ENCODE measurements at places on chromosomes 1 and 21.

- no peak for DNase-seq
- H3K27ac ChIP-seq: no peak overlapping the region
- no peaks in the 10 kb centered on the region for H3K4me1 ChIP-seq
- no peaks in the 10 kb centered on the region for H3K36me3 ChIP-seq
- no peak overlapping the region for H3K4me3 ChIP-seq
These were observed 308.1 kb downstream of the ADGRL2 start for GRCh38 chr1:82108843-82109242.

DNA sequence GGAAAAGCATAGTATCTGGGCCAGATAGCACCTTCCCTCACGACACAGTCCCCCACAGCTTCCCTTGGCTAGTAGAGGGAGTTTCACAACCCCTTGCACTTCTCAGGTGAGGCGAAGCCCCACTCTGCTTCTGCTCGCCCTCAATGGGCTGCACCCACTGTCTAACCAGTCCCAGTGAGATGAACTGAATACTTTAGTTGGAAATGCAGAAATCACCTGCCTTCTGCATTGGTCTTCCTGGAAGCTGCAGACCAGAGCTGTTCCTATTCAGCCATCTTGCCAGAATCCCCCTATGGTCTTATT lies 243.2 kb upstream of the FAM78B start:
- H3K36me3 ChIP-seq: no peaks in the 10 kb centered on the region
- no peaks in the 10 kb centered on the region for H3K4me1 ChIP-seq
- no peak overlapping the region for H3K4me3 ChIP-seq

GRCh38 chr1:30884723-30885122 lies 23.8 kb downstream of the SDC3 start:
- H3K27ac ChIP-seq: no peak overlapping the region
- no peaks in the 10 kb centered on the region for H3K36me3 ChIP-seq
- peaks cover 1% of the 10 kb centered on the region for H3K4me1 ChIP-seq
- DNase-seq: no peak
- H3K4me3 ChIP-seq: no peak overlapping the region

DNA sequence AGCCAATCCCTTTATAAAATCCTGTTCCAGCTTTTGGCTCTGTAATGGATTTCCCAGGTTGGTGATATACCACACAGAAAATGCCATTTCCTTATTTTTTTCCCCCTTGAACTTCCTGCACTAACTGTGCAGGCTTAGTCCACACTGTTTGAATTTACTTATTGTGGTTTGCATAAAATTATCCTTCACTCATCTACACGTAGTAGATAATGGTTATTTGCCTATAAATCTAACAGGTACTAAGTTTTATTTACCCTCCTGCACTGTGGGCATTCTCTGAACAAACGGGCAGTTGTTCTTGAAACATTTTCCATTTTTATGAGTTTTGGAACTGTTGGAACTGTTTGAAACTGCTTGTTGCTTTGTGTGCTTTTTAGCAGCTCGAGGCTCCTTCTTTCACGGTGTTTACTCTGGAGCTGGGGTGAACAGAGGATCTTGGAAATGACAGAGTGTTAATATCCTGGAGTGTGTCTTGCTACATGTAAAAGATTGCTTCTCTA lies 23.0 kb upstream of the KIFAP3 start:
- no peak overlapping the region for H3K4me3 ChIP-seq
- no peaks in the 10 kb centered on the region for H3K27me3 ChIP-seq
- no peaks in the 10 kb centered on the region for H3K4me1 ChIP-seq
- H3K27ac ChIP-seq: no peak overlapping the region
- no peaks in the 10 kb centered on the region for H3K36me3 ChIP-seq

- no peaks in the 10 kb centered on the region for H3K27me3 ChIP-seq
- no peak for DNase-seq
- peaks cover 24% of the 10 kb centered on the region for H3K4me1 ChIP-seq
- H3K36me3 ChIP-seq: no peaks in the 10 kb centered on the region
These were observed 6.4 kb upstream of the RPE65 start for GRCh38 chr1:68456202-68456601.

DNA sequence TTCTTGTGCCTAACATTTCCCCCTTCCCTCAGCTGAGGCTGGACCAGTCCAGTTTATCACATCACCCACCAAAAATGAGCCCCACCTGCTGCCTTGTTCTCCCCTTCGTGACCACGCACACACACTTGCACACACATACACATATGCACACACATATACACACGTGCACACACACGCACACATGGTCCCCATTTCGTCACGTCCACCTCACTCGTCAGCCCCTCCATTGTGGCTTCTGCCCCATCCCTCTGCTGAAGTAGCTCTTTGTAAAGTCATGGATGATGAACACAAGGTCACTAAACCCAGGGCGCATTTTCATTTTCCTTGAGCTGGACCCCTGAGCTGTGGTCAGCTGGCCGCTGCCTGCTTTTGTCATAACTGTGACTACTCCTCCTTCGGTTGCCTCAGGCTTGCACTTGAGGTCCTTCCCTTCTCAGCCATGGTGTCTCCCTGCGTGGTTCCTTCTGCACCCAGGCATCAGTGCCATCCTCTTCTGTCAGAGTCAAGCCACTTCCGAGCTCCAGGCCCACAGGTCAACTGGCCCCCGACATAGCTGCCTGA lies 93.8 kb downstream of the SYT2 start:
- no peak overlapping the region for H3K27ac ChIP-seq
- peaks cover 2% of the 10 kb centered on the region for H3K27me3 ChIP-seq
- no peak overlapping the region for H3K4me3 ChIP-seq
- H3K4me1 ChIP-seq: peaks cover 13% of the 10 kb centered on the region

DNA sequence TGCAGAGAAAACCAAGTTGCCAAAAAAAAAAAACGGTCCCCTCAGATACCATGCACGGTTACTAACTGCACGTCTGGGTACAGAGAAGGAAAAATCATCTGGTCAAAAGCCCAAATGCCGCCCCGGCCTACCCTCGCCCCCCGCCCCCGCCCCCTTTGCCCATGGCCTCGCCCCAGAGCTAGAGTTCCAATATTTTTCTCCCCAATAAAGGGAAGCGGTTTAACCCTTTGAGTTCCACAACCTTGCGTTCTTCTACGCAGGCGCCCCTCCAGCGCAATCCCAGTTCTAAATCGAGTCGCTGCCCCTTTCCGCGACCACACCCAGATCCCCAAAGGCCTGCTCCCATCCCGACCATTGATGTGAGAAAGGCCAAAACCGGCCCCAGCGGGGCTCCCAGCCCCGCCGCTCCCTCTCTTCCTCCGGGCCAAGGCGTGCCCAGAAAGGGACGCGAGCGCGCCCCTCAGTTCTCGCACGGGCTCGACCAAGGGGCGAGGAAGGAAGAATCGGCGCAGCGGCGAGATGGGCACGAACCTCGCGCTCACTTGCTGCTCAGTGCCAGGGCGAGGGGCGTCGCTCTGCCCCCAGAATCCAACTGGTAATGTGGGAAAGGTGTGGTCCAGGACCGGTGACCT lies 797 bp downstream of the WDR47 start:
- no peak for DNase-seq
- H3K4me3 ChIP-seq: peak overlapping the region; percentile 100
- H3K4me1 ChIP-seq: peaks cover 3% of the 10 kb centered on the region
- H3K27me3 ChIP-seq: no peaks in the 10 kb centered on the region
- no peaks in the 10 kb centered on the region for H3K36me3 ChIP-seq
- peak overlapping the region; percentile 54 for H3K27ac ChIP-seq

- no peaks in the 10 kb centered on the region for H3K36me3 ChIP-seq
- no peaks in the 10 kb centered on the region for H3K27me3 ChIP-seq
- no peaks in the 10 kb centered on the region for H3K4me1 ChIP-seq
- no peak overlapping the region for H3K27ac ChIP-seq
- H3K4me3 ChIP-seq: no peak overlapping the region
These were observed 53.5 kb upstream of the FOXD3 start for GRCh38 chr1:63268876-63269275.

GRCh38 chr1:53182111-53182593 lies 14.5 kb upstream of the CPT2 start:
- H3K36me3 ChIP-seq: no peaks in the 10 kb centered on the region
- DNase-seq: peak; percentile 40
- peaks cover 3% of the 10 kb centered on the region for H3K27me3 ChIP-seq
- no peak overlapping the region for H3K27ac ChIP-seq

DNA sequence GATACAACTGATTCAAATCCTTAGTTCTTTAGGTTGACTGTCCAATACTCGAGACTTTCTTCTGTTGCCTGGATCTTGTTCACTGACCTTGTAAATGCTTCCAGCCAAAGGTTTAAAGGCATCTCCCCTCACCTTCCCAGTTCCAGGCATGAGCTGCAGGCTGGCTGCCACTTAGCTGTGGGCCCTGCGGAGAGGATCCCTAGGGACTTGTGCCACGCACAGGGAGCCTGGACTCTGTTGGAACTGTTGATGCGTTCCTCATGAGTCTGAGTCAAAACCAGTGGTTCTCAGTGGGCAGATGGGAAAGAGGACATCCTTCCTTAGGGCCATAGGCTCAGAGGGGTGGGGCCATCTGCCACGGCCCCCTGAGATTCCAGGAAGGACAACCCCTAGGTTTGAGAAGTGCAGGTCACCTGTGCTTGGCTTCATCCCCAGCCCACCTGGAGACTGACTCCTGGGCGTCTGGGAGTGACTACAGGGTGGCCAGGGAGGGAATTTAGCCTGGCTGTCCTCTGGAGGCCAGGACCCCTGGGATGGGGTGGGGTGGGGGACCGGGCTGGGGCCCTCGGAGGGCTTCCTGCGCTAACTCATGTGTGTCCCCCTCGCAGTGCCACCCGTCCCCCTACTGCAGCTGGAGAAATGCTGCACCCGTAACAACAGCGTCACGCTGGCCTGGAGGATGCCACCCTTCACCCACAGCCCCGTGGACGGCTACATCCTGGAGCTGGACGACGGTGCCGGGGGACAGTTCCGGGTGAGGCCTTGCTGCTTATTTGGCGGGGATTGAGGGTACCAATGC lies 37.6 kb upstream of the GNPAT start:
- H3K27me3 ChIP-seq: peaks cover 38% of the 10 kb centered on the region
- DNase-seq: no peak
- no peak overlapping the region for H3K27ac ChIP-seq
- H3K4me3 ChIP-seq: no peak overlapping the region
- no peaks in the 10 kb centered on the region for H3K36me3 ChIP-seq

DNA sequence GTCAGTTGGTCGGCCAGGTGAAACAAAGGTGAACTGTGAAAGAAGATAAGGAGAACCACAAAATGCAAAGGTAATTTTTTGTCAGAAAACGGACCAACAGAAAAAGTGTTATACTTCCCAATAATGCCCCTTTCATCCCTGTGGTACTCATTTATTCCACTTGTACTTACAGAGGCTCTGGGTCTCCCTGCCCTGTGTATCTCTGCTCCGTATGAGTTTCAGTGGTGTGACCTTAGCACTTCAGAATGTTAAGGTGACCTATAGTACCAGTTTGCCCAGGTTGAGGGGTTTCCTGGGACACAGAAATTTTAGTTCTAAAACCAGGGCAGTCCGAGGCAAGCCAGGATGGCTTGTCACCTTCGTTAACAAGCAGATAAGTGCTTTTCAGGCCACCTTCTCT lies 254.8 kb downstream of the OLFM3 start:
- H3K36me3 ChIP-seq: no peaks in the 10 kb centered on the region
- H3K4me1 ChIP-seq: no peaks in the 10 kb centered on the region
- no peaks in the 10 kb centered on the region for H3K27me3 ChIP-seq
- H3K4me3 ChIP-seq: no peak overlapping the region

GRCh38 chr1:155297384-155297783 lies 3.9 kb downstream of the PKLR start:
- peaks cover 12% of the 10 kb centered on the region for H3K4me1 ChIP-seq
- DNase-seq: no peak
- no peak overlapping the region for H3K4me3 ChIP-seq
- H3K36me3 ChIP-seq: no peaks in the 10 kb centered on the region
- no peak overlapping the region for H3K27ac ChIP-seq

DNA sequence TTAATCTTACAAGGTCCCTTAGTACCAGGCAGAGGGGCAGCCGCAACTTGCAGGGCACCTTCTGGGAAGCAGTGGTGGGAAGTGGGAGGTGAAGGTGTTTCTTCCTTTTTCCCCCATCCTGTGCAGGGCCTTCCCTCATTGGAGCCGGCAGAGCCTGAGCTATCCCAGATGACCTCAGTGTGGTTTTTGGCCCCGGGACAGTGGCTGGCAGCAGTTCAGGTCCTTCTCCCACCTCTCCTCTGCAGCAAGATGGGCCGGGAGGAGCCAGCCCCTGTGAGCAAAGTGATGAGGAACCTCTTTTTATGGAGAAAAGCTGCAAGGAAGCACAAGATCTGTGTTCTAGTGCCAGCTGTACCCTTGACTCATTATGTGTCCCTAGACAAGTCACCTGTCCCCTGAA lies 6.8 kb downstream of the PFKFB2 start:
- H3K36me3 ChIP-seq: peaks cover 23% of the 10 kb centered on the region
- H3K4me1 ChIP-seq: no peaks in the 10 kb centered on the region
- H3K4me3 ChIP-seq: no peak overlapping the region
- no peak for DNase-seq
- H3K27me3 ChIP-seq: no peaks in the 10 kb centered on the region
- H3K27ac ChIP-seq: no peak overlapping the region

DNA sequence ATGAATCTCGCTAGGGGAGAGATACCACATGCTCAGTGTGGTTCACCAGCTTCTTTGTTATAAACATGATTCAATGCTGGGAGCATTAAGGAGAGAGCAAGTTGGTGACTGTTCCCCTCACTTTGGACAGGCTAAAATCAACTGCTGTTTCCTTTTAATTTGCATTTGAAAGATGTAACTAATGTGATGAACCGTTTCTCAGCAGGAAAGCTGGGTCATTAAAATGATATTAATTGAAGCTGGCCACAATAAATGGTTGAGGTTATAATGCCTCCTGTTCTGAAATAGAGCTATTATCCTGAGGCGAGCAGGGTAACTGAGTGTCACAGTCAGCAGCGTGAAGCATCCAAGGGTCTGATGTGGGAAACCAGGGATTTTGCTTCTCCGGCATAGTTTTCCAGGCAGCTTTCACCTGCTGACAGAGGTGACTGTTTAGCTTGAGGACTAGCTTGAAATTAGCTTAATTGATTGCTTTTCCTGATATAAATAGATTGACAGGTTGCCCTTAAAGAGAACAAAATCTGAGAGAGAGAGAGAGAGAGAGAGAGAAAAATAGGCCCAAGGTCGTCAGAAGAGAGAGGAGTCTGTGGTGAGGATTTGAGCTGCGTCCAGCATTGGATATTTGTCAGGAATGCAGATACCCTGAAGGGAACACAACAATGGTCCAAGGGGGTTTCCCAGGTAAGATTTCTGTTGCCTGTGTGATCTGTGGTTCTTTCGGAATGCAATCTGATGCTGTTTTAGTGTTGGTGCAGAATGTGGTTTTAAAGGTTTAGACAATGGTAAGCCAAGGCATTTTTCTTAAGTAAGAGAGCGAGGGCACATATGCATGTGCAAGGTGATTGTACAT lies 209.7 kb downstream of the PATJ start:
- H3K36me3 ChIP-seq: no peaks in the 10 kb centered on the region
- peak overlapping the region; percentile 28 for H3K4me3 ChIP-seq
- peaks cover 22% of the 10 kb centered on the region for H3K4me1 ChIP-seq

- no peaks in the 10 kb centered on the region for H3K4me1 ChIP-seq
- DNase-seq: no peak
- no peaks in the 10 kb centered on the region for H3K27me3 ChIP-seq
- H3K4me3 ChIP-seq: no peak overlapping the region
- no peak overlapping the region for H3K27ac ChIP-seq
These were observed 206.9 kb upstream of the FMN2 start for GRCh38 chr1:239884796-239885195.

GRCh38 chr1:4452701-4453100 lies 201.7 kb upstream of the AJAP1 start:
- no peak overlapping the region for H3K4me3 ChIP-seq
- H3K27me3 ChIP-seq: no peaks in the 10 kb centered on the region
- H3K36me3 ChIP-seq: no peaks in the 10 kb centered on the region
- no peak overlapping the region for H3K27ac ChIP-seq
- no peak for DNase-seq
